Stomach (tissue), 19 donors: ENCODE measurements at places on chromosomes 11 and 22. TPM values are rescaled to one million over a fixed set of nuclear protein-coding genes. Genes with fewer than 3 reads are reported as not detected.
A peak's percentile ranks its signal among the peaks of the same experiment; 100 is the strongest.

GRCh38 chr22:42052765-42053164, 17.8 kb downstream of the NAGA start:
- DNase-seq: no peak

- DNase-seq: peak; percentile 98
Observed at GRCh38 chr22:35376728-35377472, 4.0 kb upstream of the HMOX1 start.

ACTN3 gene
- not detected for total RNA-seq

ARHGEF17 gene
- 46.7 TPM for total RNA-seq

DEUP1 gene
- not detected for total RNA-seq

PTPRCAP gene
- 3.5 TPM for total RNA-seq

OR10A2 gene
- not detected for total RNA-seq
